Bone marrow (tissue), 2 donors: ENCODE measurements at places on chromosomes 2 and 18.

GRCh38 chr2:217988014-217988839 is 14.6 kb downstream of the TNS1 start:
- peak; percentile 42 for DNase-seq

GRCh38 chr2:209761566-209761965 is 10.1 kb upstream of the UNC80 start:
- DNase-seq: no peak

DNA sequence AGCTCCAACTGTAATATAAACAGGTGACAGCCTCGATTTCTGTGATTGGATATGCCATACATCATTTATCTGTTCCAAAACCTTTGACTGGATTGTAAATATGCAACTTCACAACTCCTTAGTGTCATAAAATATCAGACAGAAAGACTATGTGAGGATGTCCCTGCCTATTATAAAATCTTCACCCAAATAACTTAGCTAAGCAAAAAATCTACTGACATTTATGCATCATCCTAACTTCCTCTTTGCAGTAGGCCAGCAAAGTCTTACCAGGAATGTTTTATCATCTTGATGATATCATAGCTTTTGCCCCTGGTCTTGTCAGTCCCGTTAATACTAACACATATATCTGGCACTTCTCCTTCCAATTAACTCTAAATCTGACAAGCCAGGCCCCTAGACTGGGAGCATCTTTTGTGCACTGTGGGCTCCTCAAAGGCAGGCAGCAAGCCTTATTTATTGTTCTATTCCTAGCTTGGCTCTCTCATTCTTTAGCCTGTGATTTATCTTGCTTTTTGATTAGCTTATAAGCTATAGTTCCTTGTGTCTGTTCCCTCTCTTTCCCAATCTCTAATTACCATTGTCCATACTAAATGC is 356.5 kb upstream of the HNMT start:
- DNase-seq: no peak

- DNase-seq: no peak
These were observed 82.0 kb downstream of the ATP9B start for GRCh38 chr18:79151191-79151590.

DNA sequence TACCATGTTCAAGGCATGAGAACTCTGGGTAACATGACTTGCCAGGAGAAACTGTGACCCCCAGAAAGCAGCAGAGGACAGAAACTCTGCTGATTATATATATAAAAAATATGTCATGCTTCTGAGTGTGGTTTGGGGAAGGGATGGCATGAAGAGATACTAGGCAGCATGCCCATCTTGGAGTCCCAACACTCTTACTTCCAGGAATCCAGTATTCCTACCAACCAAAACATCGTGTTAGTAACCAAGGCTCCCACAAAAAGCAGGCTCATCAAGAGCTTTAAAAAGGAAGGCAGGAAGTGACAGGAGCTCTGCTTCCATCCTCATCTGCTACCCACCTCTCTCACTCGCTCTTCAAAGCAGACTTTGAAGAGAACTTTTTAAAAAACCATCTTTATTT is 31.6 kb upstream of the TWIST2 start:
- no peak for DNase-seq
